CD4-positive, alpha-beta T cell treated with Interleukin-12 subunit alpha and Interleukin-12 subunit beta, for 1 hour (primary cell): ENCODE measurements at places on chromosomes 3 and 15.
A peak's percentile ranks its signal among the peaks of the same experiment; 100 is the strongest.

DNA sequence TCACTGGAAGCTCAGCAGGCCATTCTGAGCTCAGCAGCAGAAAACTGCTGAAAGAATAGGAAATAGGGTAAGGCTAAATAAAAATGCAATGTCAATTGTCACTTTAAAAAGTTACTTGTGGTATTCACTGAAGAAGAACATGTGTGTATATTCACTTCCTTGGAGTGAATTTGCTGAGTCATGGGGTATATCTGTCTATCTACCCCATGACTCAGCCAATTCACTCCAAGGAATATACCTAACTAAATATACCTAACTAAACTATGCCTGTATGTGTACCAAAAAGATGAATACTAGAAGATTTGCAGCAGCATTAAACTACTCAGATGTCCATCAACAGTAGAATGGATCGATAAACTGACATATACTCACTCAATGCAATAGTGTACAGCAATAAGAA is 69.5 kb upstream of the KCNAB1 start:
- DNase-seq = no peak

- no peak for DNase-seq
Measured at GRCh38 chr3:13687517-13687943, 138.6 kb downstream of the FBLN2 start.

DNA sequence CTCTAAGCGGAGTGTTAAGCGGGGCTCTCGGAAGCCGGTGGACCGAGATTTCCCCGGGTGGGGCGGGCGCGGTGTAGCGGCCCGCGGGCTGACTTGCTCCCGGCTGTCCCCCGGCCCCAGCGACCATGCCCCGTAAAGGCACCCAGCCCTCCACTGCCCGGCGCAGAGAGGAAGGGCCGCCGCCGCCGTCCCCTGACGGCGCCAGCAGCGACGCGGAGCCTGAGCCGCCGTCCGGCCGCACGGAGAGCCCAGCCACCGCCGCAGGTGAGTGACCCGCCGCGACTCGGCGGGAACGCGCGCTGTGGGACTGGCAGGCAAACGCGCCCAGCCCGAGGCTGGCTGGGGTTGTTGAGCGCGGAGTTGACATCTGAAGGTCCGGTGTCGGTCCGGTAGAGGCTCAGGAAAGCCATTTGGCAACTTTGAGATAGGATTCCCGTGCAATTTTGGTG is 1.3 kb downstream of the SMC4 start:
- no peak for DNase-seq

GRCh38 chr15:89506026-89506686 is 9.8 kb upstream of the RHCG start:
- no peak for DNase-seq

DNA sequence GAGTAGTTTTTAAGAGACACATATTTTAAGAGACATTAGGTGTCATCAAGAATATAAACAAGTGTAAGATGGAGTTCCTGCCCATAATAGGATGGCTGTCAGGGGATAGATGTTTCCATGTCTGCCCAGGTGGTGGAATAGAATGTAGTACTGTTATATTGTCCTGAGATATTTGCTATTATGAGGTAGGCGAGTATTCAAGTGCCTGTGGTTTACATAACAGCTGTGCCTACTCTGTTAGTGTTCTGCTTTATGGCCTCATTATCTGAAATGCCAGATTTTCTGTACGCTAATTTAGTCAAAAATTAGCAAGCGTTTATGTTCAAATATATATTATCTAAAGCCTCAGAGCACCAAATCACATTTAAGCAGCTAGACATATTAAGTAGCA is 360.2 kb upstream of the ROPN1 start:
- DNase-seq = no peak

DNA sequence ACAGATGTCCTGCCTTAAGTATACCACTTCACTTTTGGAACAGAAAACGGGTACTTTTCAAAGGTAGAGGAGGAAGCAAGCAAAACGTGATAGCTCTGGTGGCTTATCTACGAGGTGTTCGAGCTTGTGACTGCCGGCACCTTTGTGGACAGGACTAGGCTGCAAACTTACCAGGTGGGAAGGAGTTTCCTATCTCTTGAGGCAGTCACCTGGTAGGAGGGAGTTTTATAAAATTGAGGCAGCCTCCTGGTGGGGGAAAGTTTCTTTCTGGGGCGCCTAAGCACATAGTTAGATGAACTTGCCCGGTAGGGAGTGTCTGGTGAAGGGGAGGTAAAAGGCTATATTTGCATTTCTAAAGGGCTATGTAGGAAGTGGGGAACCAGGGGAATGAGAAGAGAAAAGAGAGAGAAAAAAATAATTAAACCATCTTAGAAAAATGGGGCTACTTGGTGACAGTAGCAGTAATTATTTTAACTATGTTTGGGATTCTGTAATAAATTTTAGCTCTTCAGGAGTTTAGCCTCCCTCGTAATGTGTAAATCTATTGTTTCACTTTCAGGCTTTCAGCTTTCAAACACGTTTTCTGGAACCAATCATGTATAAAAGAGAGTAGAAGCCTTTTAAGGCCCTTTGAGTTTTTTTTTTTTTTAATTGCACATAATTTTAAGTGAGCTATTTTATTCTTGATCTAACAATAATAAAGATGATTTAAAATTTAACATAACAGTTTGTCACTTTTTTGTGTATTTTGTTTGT is 131.0 kb downstream of the IL5RA start:
- DNase-seq = no peak

- peak; percentile 10 for DNase-seq
Measured at GRCh38 chr3:11059090-11059798, 66.7 kb downstream of the SLC6A1 start.

GRCh38 chr3:89762405-89762804 is 655.0 kb downstream of the EPHA3 start:
- DNase-seq = no peak

- DNase-seq = no peak
Measured at GRCh38 chr3:156497326-156497725, 57.6 kb downstream of the SSR3 start.

- no peak for DNase-seq
Measured at GRCh38 chr3:61789861-61790260, 228.5 kb downstream of the PTPRG start.

DNA sequence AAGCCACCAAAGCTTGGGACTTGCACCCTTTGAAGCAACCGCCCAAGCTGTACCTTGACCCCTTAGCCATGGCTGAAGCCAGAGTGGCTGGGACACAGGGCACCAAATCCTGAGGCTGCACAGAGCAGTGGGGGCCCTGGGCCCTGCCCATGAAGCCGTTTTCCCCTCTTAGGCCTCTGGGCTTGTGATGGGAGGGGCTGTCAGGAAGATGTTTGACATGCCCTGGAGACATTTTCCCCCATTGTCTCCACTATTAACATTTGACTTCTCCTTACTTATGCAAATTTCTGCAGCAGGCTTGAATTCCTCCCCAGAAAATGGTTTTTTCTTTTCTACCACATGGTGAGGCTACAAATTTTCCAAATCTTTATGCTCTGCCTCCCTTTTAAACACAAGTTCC is 522.2 kb downstream of the EDEM1 start:
- DNase-seq = no peak

DNA sequence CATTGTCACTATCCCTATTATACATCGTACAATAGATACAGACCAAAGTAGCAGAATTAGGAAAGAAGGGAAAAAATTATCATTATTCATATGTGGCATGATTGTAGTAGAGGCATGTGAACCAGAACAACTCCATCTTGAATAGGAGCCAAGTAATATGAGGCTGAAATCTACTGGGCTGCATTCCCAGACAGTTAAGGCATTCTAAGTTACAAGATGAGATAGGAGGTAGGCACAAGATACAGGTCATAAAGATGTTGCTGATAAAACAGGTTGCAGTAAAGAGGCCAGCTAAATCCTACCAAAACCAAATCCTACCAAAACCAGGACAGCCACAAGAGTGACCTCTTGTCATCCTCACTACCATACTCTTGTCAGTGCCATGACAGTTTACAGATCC is 1035.4 kb upstream of the SEMA6D start:
- DNase-seq = no peak

- no peak for DNase-seq
Measured at GRCh38 chr3:193029800-193030199, 112.1 kb upstream of the MB21D2 start.

DNA sequence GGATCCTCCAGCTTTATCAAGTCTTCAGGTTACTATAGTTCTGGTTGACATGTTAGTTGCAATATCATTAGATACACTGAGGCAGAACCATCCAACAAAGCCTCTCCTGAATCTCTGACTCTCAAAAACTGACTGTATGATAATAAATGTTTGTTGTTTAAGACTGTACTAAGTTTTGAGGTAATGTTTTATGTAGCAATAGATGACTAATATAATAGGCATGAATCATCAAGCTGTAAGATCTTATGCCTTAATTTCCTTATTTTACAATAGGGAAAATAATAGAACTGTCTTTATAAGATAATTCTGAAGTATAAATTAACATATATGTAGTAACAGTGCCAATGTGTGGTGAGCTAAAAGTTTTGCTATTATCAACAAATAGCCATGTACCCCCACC is 88.9 kb upstream of the TBC1D5 start:
- no peak for DNase-seq

GRCh38 chr15:32909431-32909830 is 191.6 kb downstream of the GREM1 start:
- DNase-seq = no peak
